Cerebellum (tissue), 4 donors: ENCODE measurements at places on chromosomes 3 and 15. TPM values are rescaled to one million over a fixed set of nuclear protein-coding genes. Genes with fewer than 3 reads are reported as not detected.

GRCh38 chr3:8882642-8883041 lies 80.6 kb downstream of the RAD18 start:
- no peak for DNase-seq

Gene PPARG
- 2.7 TPM for total RNA-seq

Gene ALG1L2
- 0.91 TPM for total RNA-seq

- DNase-seq, result no peak
Observed at GRCh38 chr3:143847787-143848631, at the start of gene SLC9A9. Gene SLC9A9 (minus strand): TSS chr3:143848468. CDS start chr3:143848322, 146 bp downstream.
